ENCODE measurements at places on chromosomes 11 and 22. TPM values are rescaled to one million over a fixed set of nuclear protein-coding genes. Genes with fewer than 3 reads are reported as not detected.

GRCh38 chr11:36237391-36237790, 51.8 kb downstream of the COMMD9 start:
- no peak for DNase-seq

DNA sequence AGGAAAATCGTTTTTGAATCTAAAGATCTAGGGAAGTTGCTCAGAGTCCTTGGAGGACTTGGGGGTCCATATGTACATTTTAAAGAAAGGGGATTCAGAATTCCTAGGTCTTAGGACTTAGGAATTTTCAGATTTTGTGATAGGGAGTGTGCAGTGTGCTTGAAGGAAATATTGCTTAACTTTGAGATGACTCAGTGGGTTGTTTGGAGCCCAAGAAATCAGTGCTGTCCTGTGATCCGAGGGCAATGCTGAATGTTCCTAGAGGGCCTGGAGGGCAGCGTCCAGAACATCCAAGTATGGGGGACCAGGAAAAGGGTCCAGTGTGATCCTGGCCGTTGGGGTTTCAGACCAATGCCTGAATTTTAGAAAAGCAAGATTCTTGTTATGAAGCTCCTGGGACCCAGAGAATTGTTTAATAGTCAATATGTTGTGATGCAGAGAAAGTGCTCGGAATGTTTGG, 3.1 kb upstream of the IGF2 start:
- no peak for DNase-seq

GRCh38 chr22:49751966-49752597, 75.6 kb downstream of the BRD1 start:
- DNase-seq: no peak

Gene TPBGL
- 0.20 TPM for polyA plus RNA-seq

Gene CASP5
- not detected for polyA plus RNA-seq

Gene BEST1
- polyA plus RNA-seq: 3.3 TPM

Gene TMPRSS5
- 0.93 TPM for polyA plus RNA-seq

Measured in muscle of leg (tissue), 16 donors.